ENCODE measurements at places on chromosomes 7 and 10.

- DNase-seq = no peak
Measured at GRCh38 chr7:98418271-98418635, 17.4 kb upstream of the BAIAP2L1 start.

DNA sequence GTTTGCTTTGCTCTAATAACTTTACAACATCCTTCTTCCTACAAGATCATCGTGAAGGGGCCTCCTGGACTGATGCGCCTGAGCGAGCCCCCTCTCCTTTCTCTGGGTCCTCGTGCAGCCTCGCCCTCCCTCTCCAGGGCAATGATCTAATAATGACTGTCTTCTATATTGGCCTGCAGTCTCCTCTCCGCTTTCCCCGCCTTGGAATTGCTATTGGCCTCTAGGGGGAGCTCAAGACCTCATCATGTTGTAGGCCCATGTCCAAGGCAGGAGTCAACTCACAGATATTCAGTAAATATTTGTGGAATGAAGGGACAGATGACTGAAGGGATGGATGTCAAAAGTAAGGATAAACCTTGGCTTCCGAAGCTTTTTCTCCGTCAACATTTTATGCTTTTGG is 1180.3 kb downstream of the TYW1 start:
- DNase-seq = no peak

DNA sequence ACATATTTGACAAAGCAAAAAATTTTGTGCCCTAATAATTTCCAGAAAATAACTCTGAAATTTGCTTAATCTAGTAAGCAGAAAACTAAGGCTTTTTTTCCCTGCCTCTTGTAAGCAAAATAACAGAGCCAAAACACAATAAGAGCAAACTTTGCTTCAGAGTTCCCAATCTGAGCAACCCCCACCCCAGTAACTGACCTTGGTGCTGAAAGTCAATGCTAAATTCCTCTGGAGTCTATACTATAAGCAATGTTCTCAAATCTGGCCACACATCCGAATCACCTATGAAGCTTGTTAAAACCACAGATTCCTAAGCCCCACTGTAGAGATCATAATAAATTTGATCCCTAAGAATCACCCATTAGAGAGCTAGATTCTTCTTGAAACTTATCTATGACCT is 150.5 kb downstream of the ELAPOR2 start:
- no peak for DNase-seq

- no peak for DNase-seq
Measured at GRCh38 chr10:7417103-7417623, 6.3 kb upstream of the SFMBT2 start.

- DNase-seq = no peak
Measured at GRCh38 chr10:89575031-89575430, 39.6 kb upstream of the SLC16A12 start.

GRCh38 chr7:138837627-138838026 is 39.6 kb upstream of the ATP6V0A4 start:
- no peak for DNase-seq

DNA sequence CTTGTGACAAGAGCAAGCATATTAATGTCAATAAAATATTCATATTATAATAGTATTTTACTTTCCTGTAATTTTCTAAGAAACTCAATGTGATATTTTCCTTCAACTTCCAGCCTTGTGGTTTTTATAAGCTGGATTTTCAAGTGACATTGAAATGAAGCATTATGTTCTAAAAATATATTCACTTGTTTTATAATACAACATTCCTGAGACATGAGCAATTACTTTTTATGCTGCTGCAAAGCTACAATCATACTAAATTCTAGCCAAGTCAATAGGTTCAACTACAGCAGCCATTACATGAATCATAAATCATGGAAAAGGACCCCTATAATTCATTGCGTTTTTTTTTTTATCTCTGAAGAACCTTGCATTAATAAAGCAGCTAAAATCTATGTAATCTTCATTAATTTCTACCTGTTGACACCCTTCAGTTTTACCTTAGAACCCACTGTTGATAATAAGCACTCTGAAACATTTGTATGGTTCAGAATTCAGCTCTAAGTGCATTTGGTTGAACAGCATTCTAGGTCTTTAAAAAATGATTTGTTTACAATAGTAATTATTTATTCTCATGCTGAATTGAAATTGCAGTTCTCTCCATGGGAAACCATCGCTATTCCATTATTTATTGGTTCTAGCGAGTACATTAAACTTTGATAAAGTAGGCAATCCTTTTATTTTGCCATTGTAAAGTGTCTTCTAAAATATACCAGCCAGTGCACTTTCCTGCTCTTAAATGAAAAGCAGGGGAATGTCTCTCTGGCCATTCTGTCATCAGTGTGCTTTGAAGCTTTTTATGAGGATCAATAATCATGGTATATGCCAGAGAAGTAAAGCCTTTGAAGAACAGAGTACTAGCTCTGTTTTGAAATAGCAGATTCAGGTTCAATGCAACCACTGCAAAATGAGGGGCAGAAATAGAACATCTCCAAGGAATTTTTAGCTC is 132.6 kb downstream of the GNAT3 start:
- no peak for DNase-seq

- DNase-seq = no peak
Measured at GRCh38 chr7:86768967-86769760, 125.5 kb downstream of the GRM3 start.

DNA sequence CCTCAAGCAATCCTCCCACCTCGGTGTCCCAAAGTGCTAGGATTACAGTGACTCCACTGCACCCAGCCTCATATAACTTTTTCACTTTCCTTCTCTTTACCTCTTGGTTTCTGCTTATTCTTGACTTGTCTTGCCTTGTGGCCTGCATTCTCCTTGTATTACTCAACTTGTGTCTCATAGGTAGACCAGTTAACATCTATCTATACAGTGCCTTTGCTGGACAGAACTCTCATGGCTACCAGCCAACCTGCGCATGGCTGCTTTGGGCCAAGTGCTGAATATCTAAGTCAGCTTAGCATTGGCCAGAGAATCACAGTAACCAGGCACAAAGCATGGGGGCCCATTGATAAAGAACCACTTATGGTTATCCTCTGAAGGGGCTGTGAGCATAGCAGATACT is 42.6 kb upstream of the ZNRF2 start:
- no peak for DNase-seq

GRCh38 chr7:31256506-31256905 is 84.0 kb downstream of the NEUROD6 start:
- no peak for DNase-seq

GRCh38 chr10:48253970-48254657 is 20.4 kb downstream of the FRMPD2 start:
- DNase-seq = no peak

DNA sequence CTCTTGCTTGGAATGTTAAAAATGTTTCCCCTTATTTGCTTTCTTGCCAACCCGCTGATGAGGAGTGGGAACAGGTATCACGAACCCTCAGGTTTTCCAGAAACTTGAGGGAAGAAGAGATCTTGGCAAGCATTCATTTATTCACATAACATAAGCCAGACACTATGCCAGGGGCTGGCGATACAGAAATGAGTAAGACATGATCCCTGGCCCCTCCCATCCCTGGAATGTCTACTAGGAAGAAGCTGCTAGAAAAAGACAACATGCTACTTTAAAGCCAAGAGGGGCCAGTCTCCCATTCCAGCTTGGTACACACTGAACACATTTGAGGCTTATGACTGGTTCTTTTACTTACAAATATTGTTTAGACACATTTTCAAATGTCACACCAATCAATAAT is 26.4 kb downstream of the SLC35B4 start:
- no peak for DNase-seq

DNA sequence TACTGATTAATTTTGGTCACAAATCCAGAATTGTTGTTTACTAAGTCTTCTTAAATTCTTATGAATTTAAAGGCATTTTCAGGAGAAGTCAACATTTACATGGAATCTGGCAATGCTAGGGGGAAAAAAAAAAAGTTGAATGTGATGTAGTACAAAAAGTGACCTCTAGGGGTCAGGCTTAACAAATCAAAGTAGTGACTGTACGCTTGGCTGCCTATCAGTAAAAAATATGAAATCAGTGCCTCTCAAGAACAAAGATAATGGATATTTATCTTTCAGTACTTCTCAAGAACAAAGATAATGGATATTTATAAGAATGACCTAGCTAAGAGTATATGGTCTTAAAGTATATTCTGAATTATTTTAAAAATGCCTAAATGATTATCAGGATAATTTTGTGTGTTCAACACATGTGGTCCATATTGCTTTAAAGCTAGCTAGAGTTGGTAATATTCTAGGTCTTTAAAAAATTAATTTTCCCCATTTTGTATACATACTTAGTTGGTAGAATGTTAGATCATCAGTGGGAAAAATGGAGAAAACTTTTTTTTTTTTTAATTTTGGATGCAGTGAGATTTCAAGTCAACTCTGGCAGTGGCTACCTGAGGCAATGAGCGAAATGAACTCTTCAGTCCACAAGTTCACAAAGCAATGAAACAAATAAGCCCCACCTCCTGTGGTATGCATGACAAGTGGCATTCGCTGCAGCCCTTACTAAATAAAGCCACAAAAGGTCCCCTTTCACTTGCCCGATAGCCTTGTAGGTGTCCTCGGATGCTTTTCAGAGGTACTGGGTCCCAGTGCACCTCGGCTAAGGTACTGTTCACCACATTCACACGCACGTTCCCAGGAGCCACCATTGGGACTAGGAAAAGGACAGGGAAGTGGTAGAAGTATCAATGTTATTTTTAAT is 51.2 kb upstream of the LAMB4 start:
- no peak for DNase-seq

DNA sequence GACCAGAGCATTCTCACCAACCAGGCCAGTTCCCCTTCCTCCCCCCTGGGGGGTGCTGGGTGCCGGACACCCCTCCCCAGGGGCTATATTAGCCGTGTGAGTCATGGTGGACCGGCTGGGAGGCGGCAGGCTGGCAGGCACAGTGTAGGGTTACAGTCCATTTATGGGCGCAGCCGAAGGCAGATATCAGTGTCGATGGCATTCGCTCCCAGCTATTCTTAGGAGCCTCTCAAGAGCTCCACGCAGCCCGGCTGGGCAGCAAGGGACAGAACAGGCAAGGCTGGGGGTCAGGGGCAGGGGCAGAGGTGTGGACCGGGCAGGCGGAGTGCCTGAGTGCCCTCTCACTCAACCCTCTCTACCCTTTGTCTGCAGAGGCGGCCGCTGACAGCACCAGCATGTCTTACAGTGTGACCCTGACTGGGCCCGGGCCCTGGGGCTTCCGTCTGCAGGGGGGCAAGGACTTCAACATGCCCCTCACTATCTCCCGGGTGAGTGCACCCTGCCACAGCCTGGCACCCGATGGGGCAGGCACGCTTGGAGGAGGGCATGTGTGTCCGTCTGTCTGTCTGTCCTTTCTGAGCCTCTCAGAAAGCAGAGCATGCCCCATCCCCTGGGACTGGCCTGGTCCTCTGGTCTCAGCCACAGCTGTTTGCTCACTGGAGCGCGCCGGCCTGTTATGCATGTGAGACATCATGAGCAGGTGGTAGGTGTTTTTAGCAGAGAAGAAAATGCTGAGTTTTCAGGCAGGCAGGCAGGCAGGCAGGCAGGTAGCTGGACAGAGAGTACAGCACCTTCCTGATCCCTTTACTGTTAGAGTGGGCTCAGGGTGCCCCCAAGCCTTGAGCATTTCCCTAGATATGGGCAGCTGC is at the start of gene LDB3:
LDB3 (plus strand) TSS at position 215 of the 869 bp plus-strand sequence; CDS start at position 396, 181 bp downstream.
- no peak for DNase-seq

- no peak for DNase-seq
Measured at GRCh38 chr10:121033366-121033765, 182.2 kb downstream of the WDR11 start.

GRCh38 chr10:124552691-124553276 is 91.2 kb downstream of the LHPP start:
- no peak for DNase-seq

DNA sequence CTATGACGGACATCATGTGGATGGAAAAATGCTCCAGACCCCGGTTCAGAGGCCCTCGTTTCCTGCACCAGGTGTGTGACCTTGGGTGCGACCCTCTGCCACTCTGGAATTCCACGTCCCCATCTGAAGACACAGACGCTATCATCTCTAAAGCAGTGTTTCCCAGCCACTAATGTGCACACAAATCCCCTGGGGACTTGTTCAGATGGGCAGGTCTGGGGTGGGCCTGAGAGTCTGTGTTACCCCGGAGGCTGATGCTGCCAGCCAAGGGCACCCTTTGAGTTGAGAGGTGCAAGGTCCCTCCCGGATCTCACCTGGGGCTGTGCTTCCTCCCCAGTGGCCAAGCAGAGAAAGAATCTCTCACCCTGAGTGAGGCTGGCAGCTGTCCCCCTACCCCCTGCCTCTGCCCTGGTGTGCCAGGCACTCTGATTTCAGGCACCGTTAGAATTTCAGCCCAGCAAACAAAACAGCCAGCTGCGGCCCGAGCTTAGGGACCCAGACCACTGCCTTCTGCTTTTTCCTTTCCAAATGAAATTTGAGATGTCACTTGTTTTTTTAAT is 90.0 kb downstream of the SLIT1 start:
- DNase-seq = no peak

DNA sequence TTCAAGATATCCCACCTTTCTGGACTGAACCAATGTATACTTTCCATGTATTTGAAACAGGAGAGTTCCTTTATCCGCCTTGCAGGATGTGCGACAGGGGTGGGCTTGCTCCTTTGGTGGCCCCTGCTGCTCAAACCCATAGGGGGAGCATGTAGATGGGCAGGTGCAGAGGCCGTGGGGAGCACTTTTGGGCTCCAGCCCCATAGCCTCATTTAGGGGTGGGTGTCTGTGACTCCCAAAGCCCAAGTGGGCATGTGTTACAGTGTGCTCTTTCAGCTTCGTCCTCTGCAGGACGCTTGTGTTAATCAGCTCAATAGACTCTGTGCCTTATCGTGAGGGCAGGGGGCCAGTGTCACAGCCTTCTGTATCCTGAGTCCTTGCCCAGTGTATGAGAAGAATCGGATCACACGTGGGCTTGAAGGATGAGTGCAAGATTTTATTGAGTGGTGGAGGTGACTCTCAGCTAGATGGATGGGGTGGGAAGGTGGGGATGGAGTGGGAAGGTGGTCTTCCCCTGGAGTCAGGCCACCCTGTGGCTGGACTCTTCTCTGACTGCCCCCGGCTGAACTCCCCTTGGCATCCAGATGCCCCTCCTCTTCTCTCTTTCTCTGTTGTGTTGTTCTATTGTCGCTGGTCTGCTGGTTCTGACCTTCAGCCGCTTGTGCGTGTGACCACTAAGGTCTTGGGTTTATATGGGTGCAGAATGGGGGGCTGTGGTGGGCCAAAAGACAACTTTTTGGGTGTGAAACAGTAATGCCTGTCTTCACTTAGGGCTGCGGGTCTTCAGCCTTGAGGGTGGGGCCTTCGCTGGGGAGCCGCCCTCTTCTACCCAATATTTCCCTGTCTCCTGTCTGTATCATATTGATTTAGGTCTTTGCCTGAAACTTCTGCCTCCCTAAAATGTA is 262.2 kb downstream of the GLRX3 start:
- DNase-seq = no peak

GRCh38 chr7:98130959-98131358 is 24.3 kb downstream of the LMTK2 start:
- DNase-seq = no peak

- DNase-seq = no peak
Measured at GRCh38 chr7:29935111-29935510, 54.5 kb downstream of the SCRN1 start.

All from activated CD8-positive, alpha-beta memory T cell treated with anti-CD3 and anti-CD28 coated beads, Interleukin-2, amount 50 U/mL, for 4 hours (primary cell).